Pancreas (tissue), 10 donors: ENCODE measurements at places on chromosomes 6 and 20. TPM values are rescaled to one million over a fixed set of nuclear protein-coding genes. Genes with fewer than 3 reads are reported as not detected.

- H3K4me1 ChIP-seq = no peaks in the 10 kb centered on the region
- H3K27me3 ChIP-seq = no peaks in the 10 kb centered on the region
- DNase-seq = no peak
- no peak overlapping the region for H3K27ac ChIP-seq
Measured at GRCh38 chr6:117653949-117654348, 21.3 kb upstream of the NUS1 start.

GRCh38 chr6:100554228-100554627 is 89.5 kb upstream of the SIM1 start:
- no peaks in the 10 kb centered on the region for H3K27me3 ChIP-seq
- no peaks in the 10 kb centered on the region for H3K36me3 ChIP-seq
- H3K4me3 ChIP-seq = no peak overlapping the region

DNA sequence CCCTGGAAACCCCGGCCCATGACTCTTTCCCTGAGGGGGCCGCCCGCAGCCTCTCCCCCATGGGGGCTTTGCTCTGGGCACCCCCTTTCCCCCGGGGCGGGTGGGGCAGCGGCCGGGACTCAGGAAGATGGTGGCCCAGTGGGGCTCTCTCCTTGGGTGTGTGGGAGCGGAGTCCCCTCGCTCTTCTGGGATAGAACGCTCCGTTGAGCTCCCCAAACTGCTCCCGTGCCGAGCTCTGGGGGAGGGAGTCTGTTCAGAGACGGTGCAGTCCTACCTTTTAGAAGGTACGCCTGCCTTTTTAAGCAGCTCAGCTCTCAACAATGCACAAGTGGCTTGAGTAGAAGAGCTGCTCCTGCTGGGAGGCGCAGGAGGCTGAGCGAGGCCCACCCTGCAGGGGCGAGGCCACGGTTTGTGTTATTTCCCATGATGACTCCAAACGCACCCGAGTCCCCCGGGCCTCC is 21.7 kb upstream of the BHLHE23 start:
- no peaks in the 10 kb centered on the region for H3K36me3 ChIP-seq
- H3K27ac ChIP-seq = no peak overlapping the region
- H3K4me3 ChIP-seq = no peak overlapping the region
- H3K27me3 ChIP-seq = no peaks in the 10 kb centered on the region
- no peaks in the 10 kb centered on the region for H3K4me1 ChIP-seq

DNA sequence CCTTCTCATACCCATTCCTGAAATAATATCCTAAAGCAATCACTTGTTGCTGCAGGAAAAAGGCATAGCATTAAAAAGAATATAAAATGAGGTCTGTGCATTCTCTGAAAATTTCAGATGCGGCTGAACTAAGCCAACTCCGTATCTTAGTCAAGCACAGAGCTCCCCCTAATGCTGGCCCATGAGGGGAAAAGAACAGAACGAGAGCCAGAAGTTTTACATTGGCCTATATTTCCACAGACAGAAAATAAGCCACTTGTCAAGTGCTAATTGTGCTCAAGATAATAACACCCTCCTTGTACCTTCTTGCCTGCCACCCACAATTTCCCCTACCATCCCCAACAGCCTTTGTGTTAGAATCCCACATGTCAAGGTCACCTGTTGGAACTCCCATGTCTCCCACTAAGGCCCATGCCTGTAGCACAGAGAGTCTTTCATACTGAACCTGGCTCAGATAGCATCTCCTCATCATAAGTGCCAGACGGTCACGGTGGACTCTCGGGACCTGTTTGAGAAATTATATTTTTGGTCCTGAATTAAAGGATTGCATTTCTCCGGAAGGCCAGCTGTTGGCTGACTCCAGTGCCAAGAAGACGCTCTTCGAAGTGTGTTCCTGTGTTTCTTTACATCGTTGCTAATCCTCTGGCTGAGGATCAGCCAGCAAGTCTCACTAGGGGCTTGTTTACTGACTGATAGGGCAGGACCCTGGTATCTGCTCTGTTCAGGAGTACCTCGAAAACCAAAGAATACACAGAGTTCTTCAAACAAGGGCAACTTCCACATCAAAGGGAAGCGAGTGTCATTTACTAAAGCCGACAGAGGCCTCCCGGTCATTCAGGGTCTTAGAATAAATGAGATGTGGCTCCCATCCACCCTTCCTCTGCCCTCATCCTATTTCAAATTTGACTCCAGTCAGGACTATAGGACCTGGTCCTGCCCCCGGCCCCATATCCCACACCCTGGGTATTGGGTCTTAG is 183.4 kb upstream of the FBXL4 start:
- no peaks in the 10 kb centered on the region for H3K36me3 ChIP-seq
- H3K4me1 ChIP-seq = no peaks in the 10 kb centered on the region
- H3K27me3 ChIP-seq = no peaks in the 10 kb centered on the region
- no peak overlapping the region for H3K4me3 ChIP-seq

Gene OTOR
- total RNA-seq = not detected

Gene SOX18
- 3.9 TPM for total RNA-seq

Gene DNAH8
- not detected for total RNA-seq

Gene PNPLA1
- not detected for total RNA-seq

Gene TMEM244
- total RNA-seq = not detected
